Activated T-cell treated with anti-CD3 and anti-CD28 coated beads for 4 hours (primary cell): ENCODE measurements at places on chromosomes 13 and 19.

GRCh38 chr13:77521595-77522367 is 13.7 kb upstream of the SCEL start:
- DNase-seq, result no peak

- no peak for DNase-seq
Measured at GRCh38 chr13:61664801-61665705, 249.4 kb upstream of the PCDH20 start.

- no peak for DNase-seq
Measured at GRCh38 chr19:7744871-7745650, 2.3 kb downstream of the CD209 start.

GRCh38 chr19:12994701-12995595 is at the start of gene NFIX:
TSS of gene NFIX (plus strand) at chr19:12995475. CDS start at chr19:12995838, 363 bp downstream.
- peak; percentile 63 for DNase-seq

GRCh38 chr19:12912571-12912970 is 6.5 kb downstream of the SYCE2 start:
- DNase-seq, result no peak

- DNase-seq, result peak; percentile 55
Measured at GRCh38 chr19:14479975-14480699, 5.0 kb upstream of the PTGER1 start.

DNA sequence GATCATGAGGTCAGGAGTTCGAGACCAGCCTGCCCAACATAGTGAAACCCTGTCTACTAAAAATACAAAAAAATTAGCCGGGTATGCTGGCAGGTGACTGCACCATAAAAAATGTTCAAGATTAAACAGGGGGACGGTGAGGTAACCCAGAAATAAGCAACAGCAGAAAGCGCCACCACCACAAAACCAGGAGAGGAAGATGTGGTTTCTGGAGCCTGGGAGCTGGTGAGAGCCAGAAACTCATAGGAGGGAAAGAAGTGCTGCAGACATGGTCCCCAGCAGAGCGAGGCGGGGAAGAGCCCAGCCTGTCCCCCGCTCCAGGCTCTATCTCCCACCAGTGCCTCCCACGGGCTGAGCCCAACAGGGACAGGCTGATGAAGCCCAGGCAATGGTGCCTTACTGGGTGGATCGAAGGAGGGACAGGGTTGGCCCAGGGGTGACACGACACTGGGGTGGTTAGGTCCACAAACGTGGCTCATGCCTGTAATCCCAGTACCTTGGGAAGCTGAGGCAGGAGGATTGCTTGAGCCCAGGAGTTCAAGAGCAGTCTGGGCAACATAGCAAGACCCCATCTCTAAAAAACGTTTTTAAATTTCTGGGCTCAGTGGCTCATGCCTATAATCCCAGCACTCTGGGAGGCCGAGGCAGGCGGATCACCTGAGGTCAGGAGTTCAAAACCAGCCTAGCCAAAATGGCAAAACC is 19.0 kb downstream of the SPC24 start:
- no peak for DNase-seq

GRCh38 chr13:102267191-102267590 is 134.7 kb downstream of the FGF14 start:
- no peak for DNase-seq

DNA sequence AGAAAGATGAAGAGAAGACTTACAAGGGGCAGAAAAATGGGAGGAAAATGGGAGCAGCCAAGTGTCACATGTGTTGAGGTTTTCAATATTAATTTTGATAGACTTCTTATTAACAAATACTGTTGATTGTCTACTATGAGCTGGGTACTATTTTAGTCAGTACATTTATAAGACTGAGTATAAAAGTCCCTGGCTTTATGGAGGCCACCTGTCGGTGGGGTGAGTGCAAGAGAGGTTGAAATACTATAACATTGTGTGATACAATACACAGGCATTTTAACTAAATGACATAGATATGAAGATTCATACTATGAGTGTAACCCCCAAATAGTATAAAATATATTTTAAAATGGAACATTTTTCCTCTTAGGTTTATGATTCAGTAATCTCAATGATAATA is 29.9 kb downstream of the SLC10A2 start:
- no peak for DNase-seq

GRCh38 chr19:3142292-3142670 is 6.4 kb downstream of the GNA15 start:
- DNase-seq, result peak; percentile 47

DNA sequence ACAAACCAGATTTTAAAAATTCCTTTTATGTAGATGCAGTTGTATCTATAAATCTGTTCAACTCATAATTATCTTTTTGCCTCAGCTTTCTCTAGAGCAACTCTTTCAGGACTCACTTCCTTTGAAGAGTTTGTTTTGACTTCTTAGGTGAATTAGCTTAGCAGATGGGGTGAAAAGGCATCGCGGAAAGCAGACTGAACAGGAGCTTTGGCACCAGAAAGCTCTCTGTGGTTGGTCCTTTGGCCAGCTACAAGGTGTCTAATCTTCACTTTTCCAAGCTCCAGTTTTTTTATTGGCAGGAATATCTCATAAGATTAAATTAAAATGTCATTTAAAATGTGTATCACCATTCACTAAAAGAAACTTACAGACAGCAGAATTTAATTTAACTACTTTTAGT is 60.6 kb upstream of the KLF12 start:
- DNase-seq, result no peak

DNA sequence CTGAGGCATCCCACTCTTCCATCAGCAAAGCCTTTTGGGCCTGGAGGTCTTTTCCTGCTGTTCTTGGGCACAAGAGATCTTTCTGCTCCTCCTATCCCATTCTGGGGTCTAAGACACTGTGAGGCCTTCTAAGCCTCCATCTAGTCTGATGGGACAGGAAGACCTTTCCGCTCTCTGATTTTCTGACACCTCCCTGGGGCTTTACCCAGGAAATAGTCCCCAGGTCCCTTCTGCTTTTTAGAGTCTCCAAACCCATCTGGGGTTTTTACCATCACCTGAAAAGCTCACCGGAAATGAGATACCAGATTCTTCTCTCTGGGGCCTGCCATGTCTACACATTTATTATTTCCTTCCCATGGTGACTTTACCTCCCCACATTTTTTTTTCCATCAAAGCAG is 21.1 kb downstream of the CLEC17A start:
- no peak for DNase-seq

- DNase-seq, result no peak
Measured at GRCh38 chr13:106981051-106981450, 413.1 kb upstream of the ARGLU1 start.

DNA sequence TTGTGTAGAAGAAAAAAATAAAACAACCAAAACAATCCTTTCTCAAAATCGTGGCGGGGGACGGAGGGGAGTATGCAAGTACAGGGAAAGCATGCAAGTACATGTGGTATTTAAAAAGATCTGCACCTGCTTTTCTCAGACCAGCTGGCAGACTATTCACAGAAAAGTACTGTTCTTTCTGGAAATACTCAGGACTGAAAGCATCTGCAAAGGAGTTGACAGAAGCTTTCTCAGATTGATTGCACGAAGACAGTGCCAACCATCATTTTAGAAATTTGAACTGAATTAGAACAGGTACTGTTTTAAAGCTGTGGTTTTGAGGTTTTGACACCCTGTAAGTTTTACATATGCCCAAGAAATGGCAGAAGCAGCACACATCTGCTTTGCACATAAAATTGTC is 19.8 kb upstream of the PCDH8 start:
- no peak for DNase-seq

DNA sequence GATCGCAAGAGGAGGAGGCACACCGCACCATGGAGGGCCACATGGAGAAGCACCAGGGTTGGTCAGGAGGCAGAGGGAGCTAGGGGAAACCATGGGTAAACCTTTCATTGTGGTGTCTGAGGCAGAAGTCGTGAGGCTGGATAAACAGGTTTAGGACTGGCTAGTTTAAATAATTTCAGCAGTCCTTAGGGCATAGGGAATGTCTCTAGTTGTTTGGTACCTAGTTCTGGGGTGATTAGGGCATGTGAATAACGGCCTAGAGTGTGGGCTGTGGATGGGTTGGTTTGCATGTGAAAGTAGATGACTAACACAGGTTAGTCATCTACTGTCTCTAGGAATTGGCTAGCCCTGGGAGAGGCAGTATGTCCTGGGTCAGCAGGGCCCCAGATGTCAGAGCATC is 102.3 kb downstream of the STOML3 start:
- no peak for DNase-seq

GRCh38 chr19:39375929-39376328 is 15.0 kb downstream of the PAF1 start:
- DNase-seq, result no peak

DNA sequence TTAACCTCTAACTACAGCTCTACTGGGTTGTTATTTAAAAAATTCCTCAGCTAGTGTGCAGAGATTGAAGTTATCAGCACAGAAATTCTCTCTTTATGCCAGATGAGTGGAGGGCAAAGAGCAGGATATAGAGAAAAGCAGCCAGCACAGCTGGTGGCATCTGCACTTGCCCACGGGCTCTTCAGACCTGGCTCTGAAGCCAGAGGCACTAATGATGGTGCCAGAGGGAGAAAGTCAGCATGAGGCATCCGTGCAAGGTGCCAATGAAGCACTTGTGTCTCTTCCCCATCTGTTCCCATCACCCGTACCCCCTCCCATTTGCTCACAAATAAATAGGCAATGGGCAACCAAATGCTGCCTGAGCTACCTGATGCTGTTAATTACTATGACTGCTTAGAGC is 138.9 kb downstream of the OLFM4 start:
- no peak for DNase-seq

GRCh38 chr13:78658630-78659449 is at the start of gene OBI1:
TSS of gene OBI1 (minus strand) at chr13:78659155. CDS start at chr13:78659120, 35 bp downstream.
- peak; percentile 87 for DNase-seq

- no peak for DNase-seq
Measured at GRCh38 chr19:39915848-39916215, 18.6 kb downstream of the FCGBP start.

DNA sequence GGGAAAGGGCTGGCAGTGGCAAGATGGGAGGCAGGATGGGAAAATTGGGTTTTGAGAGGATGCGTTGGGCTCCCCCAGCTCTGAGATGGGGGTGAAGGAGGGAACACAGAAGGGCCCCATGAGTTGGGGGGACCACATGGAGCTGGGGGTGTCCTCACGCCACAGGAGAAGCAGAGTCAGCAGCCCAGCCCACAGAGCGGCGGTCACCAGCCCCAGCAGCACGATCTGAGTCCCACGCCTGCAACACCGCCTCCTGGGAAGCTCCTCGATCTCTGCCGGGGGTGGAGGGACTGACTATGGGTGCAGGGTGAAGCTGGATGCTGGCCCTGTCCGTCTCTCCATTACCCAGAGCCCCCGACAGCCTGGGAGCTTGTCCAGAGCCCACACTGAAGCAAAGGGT is 3.3 kb downstream of the FCER2 start:
- DNase-seq, result no peak

DNA sequence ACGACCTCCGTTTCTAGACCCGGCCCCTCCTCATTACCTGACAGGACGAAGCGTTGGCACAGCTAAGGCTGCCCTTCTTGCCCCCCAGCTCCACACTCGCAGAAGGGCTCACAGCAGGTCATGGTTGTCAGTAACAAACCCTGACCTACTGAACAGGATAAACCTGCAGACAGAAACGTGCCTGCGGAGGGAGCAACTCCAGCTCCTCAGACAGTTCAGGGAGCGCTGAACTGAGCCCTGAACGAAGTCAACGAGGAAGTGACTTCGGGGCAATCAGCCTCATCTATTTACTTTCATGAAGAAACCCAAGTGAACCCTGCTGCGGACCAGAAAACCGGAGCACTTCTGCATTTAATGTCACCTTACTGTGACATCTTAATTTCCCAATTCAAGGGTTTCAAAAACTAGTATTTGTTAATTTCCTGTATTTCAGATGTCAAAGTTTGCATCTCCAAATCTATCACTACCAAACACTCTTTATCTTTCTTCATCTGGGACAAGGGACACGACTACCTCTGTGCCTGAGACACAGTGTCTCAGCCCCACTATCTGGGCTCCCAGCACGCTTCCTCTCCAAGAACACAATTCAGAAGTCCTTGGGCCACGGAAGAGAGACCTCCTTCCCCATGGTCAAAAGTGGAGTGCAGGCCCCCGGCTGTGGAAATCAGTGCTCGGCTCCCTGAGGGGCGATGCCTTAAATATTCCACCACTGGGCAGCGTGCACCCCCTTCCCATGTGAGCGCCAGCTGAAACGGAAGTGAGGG is 40.2 kb downstream of the CARS2 start:
- no peak for DNase-seq

- DNase-seq, result no peak
Measured at GRCh38 chr13:52147225-52147624, 12.2 kb downstream of the NEK3 start.

GRCh38 chr19:45670670-45671453 is 2.8 kb downstream of the GIPR start:
- DNase-seq, result no peak

GRCh38 chr19:33229962-33230361 is 4.3 kb upstream of the SLC7A10 start:
- no peak for DNase-seq

GRCh38 chr13:45370922-45371406 is 30.0 kb upstream of the TPT1 start:
- DNase-seq, result peak; percentile 28

DNA sequence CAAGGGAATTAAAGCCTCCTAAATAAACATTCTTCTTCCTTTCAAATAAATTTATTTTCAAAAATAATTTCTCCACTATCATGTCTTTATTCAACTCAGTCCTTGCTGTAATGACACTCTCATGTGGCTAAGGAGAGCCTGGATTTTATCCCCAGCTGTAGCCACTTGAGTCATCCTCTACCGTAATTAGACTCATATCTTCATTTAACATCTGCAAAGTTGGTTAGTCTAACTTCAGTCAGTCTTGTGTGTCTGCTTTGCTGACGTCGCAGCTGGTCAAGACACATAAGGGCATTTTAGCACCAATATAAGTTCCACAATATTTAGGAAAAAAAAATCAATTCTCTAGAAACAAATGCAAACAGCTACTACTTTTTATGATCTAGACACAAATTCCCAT is 776.4 kb upstream of the ATXN8OS start:
- no peak for DNase-seq

DNA sequence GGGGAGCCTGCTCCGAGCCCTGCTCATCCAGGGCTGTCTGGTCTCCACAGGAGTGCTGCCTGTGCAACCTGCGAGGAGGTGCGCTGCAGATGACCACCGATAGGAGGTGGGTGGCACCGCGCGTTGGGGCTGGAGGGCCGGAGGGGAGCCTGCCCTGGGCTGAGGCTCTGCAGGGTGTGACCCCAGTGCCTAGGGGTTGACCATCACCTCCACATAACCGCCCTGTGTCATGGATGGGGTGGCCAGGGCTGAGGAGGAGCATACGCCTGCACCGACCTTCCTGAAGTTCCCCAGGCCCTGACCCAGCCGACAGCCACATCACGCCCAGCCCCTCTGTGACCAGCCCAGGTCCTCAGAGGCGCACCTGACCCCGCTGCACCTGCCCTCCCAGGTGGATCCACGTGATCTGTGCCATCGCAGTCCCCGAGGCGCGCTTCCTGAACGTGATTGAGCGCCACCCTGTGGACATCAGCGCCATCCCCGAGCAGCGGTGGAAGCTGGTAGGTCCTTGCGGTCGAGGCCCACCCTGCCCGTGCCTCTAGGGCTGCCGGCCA is 168.7 kb downstream of the KDM4B start:
- no peak for DNase-seq
